ENCODE measurements at places on chromosomes 1 and 21.

- DNase-seq: no peak
These were observed 243.4 kb upstream of the PTBP2 start for GRCh38 chr1:96478228-96478627.

GRCh38 chr21:21730512-21730911, 732.3 kb downstream of the NCAM2 start:
- DNase-seq: no peak

DNA sequence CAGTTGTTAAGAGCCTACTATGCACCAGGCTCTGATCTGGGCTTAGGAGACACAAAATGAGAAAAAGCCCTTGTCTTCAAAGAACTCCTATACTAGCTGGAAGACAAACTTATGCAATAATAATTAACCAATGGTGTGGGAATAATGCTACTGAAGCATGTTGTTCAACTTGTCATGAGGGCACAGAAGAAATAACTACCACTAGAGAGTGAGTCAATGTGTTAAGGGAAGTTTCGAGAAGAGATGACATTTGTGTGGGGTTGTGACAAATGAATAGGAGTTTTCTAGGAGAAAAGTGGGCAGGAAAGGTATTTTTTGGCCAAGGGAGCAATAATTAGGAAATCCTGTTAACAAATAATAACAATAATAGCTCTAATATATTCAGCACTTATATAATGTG, 205.0 kb downstream of the PDE4B start:
- DNase-seq: no peak

DNA sequence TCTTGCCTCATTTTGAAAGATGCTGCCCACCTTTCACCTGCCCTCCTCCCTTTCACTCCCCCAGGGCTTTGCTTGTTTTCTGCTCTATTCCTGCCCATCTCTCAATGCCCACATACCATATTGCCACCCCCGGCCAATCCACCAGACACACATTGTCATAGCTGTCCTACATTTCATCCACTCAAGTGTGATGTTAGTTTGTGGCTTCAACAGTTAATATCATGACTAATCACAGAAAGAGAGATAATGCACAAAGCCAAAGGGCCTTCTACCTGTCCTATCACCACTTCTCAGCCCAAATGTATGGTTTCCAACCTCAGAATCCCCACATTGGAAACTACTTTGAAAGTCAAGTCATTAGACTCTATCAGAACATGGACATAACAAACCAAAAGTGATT, 18.0 kb upstream of the RCSD1 start:
- DNase-seq: no peak

DNA sequence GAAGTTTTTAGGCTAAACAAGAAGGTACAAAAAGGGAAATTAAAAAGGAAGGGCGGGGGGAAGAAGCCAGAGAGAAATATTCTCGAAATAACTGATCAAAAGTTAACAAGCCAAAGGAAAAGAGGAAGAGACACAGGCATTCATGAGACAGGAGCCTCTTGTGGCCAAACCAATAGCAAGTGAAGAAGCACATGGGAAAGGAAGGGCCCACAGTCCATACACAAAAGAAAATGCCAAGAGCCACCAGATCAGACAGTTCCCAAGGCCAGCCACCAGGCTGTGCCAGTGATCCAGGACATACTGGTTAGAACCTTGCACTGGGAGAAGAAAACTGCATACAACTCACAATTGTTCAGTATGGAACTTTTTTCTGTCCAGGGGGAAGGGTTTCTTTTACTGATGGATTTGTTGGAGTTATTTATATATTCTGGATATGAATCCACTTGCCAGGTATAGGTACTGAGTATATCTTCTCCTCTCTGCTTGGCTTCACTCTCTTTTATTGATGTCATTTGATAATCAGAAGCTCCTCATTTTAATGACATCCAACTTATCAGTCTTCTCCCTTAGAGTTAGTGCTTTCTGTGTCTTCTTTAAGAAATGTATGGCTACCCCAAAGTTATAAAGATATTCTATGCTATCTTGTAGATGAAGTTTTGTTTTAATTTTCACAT, 76.8 kb downstream of the CD46 start:
- DNase-seq: peak; percentile 67

DNA sequence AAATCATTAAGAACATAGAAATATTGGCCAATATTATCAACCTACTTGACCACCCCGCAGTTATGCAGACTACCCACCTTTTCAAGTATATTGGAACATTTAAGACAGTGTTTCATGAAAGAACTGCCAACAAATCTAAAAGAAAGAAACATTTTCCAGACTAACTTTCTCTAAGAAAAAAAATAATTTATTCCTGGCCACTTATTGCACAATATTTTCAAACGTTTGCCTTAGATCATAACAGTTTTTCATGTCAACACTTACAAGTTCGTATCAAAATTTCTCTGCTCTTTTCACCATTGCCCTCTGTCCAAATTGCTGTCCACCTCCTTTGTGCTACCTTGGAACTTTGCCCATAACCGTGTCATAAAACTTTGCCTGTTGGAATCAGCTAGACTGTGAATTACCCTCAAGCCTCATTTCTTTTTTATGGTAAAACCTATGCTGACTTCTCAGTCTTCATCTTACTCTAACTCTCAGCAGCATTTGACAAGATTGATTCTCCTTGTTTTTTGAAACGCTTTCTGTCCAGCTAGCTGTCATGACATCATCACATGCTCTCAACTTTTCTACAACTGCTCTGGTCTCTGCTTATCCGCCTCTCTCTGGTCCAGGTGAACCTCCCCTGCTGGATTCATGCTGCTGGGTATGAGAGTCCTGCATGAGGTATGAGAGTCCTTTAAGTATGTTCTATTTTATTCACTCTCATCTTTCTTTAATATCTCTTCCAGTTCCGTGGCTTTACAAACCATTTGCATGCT, 92.8 kb upstream of the CHRM3 start:
- no peak for DNase-seq

GRCh38 chr1:104092698-104093097, 343.0 kb downstream of the AMY1C start:
- DNase-seq: no peak

DNA sequence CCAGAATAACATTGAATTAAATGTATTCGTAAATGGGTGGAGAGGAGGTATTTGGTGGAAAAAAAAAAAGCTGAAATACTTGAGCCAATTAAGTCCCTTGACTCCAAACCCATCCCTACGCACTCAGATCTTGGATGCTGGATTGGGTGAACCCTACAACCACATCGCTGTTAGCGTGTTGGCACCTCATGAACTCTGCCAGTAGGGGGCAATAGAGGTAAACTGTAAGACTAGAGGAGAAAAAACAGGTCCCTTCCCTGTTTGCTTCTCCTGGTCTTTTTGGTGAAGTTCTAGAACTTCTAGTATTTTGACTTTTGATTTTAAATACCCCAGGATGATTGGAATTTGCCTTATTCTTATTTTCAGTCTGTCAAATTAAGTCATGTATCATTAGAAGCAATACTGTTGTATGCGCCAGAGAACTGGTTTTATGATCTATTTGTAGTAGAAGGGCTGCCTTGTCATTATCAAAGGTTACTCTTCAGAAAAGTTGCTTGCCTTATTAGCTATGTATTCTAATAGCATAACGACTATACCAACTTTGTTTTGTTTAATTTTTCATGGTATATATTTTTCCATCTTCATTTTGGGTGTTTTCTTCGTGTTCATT, 1.9 kb upstream of the OR13G1 start:
- DNase-seq: peak; percentile 46

- no peak for DNase-seq
These were observed 228.2 kb downstream of the DNM3 start for GRCh38 chr1:172069534-172069933.

DNA sequence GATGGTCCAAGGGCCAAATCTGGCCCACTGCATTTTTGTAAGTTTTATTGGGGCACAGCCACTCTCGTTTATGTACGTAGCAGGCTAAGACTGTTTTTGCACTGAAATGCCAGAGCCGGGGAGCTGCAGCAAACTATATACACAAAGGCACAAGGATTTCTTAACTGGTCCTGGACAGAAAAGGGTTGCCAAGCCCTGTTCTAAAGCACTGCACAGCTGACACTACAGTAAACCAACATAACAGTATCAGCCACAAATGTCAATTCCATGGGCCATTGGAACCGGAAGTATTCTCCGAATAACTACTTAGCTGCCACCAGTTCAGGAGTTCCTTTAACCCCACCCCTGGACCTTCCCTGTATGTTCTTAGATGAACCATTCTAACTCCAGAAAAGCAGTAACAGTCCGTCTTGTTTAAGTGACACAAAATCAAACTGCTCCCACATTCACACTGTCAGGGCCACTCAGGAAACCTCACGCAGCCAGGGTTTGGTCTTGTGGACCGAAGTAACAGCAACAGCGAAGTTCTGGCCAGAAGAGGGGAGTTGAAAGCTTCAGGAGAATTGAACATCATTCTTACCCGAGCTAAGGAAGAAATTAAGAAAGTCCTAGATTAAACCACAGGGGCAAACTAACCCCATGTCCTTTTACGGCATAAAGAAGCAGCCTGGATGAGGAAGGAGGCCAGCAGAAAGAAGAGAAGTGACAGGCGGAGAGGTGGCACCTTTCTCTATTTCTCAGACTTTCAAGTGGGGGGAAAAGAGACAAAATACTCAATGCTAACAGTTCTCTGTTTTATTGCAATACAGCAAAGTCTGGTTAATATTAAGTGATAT, 49.2 kb downstream of the COQ8A start:
- DNase-seq: no peak

GRCh38 chr1:230286166-230286889, 139.8 kb downstream of the PGBD5 start:
- no peak for DNase-seq

DNA sequence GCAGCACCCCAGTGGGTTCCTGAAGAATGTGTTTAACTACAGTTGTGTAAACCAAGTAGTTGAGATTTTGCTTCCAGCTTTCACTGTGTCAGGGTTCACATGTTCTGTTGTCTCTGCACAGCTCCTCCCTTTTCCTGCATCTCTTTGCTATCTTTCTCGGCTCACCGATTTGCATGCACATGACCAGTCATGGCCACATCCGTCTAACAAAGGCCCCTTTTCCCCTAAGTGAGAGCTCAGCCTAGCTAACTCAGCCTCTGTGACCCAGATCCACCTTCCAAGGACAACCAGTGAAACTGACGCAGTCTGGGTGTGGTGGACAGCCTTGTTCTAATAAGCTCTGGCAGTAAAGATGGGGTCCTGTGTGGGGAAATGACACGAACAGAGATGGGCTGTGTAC, 101.1 kb downstream of the ZP4 start:
- DNase-seq: no peak

DNA sequence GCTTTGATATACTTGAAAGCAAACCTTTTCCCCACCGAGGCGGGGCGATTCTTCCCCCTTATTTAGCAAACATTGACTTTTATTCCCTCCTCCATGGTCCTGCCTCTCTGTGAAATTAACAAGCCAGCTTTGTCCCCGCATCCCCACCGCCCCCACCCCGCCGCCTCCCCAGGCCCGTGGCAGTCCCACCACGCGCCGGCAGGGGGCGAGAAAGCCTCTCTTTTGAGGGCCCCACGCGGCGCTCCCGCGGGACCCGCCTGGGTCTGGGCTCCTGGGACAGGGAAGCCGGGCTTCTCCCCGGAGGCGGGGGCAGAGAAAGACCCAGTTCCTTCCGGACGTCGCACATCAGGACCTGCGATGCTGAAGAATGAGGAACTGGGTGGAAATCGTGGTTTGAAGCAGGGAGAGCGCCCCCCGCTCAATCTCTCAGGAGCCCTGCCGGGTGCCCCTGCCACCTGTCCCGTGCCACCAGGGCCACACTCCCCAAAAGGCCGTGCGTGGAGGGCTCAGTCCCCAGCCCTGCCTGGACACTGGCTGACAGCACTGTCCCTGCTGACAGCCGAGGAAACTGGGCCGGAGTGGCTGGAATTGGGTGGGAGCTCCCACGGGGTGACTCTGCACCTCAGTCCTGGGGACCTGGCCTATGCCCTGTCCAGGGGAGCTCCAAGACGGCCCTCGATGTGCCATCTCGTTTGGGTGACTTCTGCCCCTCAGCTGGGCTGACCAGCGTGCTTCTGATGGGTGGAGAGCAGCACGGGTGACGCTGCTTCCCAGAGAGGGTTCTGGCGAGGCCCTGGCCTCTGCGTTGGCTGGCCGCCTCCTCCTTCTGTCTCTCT, 8.6 kb upstream of the ACTRT2 start:
- DNase-seq: no peak

DNA sequence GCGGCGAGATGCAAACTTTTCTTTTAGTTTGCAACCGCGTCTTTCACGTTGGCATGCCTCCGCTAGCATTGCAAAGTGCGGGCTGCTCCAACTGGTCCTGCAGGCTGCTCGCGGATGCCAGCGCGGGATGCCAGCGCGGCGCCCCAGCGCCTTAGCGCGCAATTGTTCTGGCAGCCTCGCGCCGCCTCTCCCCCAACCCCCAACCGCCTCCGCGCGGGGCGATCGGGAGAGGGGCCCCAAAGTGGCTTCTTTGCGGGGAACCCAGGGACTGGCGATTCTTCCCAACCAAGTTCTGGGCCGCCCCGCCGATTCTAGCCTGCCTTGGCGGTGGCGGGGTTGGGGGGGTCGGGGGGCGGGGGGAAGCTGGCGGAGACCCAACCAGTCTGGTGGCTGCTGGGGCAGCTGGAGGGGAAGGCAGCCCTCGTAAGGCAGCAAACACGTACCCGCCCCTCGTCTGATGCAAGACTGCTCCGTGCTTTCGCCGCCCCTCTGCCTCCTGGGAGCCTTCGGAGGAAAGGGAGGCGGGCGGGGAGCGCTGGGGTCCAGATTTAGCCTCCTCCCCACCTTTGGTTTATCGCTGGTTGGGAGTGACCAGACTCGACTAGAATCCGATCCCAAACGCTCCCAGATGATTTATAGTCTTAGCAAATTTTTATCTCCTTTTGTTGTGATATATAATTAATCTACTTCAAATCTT, 756 bp downstream of the PHGDH start:
- peak; percentile 83 for DNase-seq

GRCh38 chr1:232227306-232227705, 402.6 kb downstream of the SIPA1L2 start:
- peak; percentile 31 for DNase-seq

GRCh38 chr1:232249861-232250777, 379.8 kb downstream of the SIPA1L2 start:
- no peak for DNase-seq

DNA sequence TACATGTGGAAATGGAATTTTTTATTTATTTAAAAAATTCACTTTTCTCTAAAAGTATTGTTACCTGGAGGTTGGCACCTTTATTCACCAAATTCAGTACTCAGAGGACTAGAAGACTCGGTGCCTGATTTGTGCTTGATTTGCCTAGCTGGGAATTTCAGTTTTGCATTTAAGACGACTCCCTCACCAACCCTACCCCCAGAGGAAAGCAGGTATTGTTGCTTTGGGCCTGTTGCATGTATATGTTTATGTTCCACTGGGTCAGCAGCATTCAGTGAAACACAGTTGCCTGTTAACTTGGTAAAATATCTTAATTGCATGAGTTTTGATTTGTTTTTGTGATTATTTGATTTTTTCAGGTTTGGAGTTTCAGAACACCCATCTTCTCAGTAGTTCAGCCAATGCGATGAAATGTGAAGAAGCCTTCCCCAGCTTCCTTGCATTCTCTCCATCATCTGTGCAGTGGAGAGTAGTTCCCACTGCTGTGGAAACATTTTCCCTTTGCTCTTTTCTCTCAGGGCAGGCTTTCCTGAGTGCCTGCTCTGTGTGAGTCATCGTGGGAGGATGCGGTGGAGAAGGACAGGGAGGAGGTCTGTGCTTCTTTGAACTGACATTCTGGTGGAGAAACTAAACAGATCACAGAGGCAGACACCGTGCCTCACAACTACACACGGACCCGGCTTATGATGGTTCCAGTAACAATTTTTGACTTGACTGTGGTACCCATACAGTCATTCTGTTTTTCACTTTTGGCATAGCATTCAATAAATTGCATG, 6.4 kb downstream of the ADARB1 start:
- DNase-seq: no peak
